Fibroblast of the aortic adventitia (primary cell): ENCODE measurements at places on chromosomes 2 and 18. TPM values are rescaled to one million over a fixed set of nuclear protein-coding genes. Genes with fewer than 3 reads are reported as not detected.

- DNase-seq: no peak
Measured at GRCh38 chr2:2688254-2688653, 357.2 kb upstream of the MYT1L start.

- DNase-seq: peak; percentile 0
Measured at GRCh38 chr18:34223164-34223892, 1.4 kb downstream of the NOL4 start.

GRCh38 chr2:26245231-26245732 lies 543 bp downstream of the HADHB start:
- DNase-seq: no peak

DNA sequence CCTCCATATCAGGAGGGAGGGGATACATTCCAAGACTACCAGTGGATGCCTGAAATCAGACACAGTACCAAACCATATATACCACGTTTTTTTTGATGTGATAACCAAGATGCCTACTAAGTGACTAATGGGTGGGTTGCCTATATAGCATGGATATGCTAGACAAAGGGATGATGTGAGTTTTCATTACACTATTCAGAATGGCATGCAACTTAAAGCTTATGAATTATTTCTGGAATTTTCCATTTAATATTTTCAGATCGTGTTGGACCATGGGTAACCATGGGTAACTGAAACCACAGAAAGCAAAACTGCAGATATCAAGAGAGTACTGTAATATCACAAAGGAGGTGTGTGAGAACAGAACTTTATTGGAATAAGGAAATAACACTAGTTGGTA lies 39.6 kb upstream of the CRACDL start:
- no peak for DNase-seq

DNA sequence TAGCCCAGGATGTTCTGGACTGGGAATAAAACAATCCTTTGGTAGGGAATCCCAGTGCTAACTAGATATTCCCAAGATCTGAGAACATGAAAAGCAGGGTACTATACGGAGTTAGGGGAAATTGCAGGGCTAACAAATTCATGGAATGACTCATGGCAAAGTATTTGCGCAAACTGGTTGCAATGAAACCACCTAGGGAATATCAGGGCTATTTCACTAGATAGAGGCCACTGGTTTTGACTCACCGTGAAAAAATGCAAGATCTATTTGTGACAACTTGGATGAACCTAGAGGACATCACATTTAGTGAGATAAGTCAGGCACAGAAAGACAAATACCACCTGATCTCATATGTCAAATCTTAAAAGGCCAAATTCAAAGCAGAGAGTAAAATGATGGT lies 233.3 kb downstream of the MBD2 start:
- DNase-seq: peak; percentile 67

- DNase-seq: no peak
Measured at GRCh38 chr2:120831086-120831485, 95.4 kb downstream of the GLI2 start.

DNA sequence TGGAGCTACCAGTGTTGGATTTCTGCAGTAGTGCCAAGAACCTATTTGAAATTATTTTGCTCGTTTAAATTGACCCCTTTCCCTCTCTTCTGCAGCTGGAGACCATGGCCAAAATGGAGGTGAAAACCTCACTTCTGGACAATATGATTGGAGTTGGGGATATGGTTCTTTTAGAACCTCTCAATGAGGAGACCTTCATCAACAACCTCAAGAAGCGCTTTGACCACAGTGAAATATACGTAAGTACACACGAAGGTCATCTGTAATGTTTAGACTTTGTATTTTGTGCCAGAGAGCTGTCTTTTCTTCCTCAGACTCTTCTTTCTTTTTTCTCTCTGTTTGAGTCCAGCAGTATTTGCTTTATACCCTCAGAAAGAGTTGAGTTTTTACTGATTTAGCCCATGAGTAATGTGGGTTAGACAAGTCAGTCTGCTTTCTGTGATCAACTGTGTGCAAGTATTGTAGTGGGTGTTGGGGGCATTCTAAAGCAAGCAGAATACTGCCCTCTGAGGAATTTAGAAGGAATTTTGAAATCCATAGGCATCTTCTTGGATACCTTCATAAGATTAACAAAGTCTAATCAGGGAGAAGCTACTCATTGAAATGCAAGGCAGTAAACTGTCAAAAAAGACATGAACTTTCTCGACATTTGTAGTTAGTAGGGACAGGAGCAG lies 31.7 kb downstream of the MYO1B start:
- DNase-seq: no peak

- no peak for DNase-seq
Measured at GRCh38 chr2:178204977-178205376, 10.7 kb downstream of the OSBPL6 start.

GRCh38 chr2:3142210-3142609 lies 235.4 kb downstream of the EIPR1 start:
- DNase-seq: no peak

GRCh38 chr18:68818584-68818983 lies 20.7 kb downstream of the CCDC102B start:
- DNase-seq: no peak

GRCh38 chr2:112642966-112643365 lies 2.8 kb upstream of the SLC20A1 start:
- DNase-seq: no peak

DNA sequence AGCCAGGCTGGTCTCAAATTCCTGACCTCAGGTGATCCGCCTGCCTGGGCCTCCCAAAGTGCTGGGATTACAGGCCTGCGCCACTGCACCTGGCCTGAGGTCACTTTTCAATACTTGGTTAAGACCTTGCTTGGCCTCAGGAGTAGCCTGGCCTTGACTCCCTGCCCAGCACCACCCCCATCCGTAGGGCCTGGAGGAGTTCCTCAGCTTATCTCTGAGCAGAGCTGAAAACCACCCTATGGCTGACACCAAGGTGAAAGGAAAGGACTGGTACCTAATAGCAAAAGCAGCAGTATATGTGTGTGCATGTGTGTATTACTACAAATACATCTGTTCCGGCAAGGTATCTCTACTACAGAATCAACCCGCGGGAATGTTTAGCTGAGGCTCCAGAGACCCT lies 56.0 kb downstream of the STEAP3 start:
- DNase-seq: no peak

GRCh38 chr2:41737888-41738287 lies 309.9 kb upstream of the PKDCC start:
- DNase-seq: peak; percentile 75

- no peak for DNase-seq
Measured at GRCh38 chr2:161381546-161381945, 34.6 kb upstream of the TBR1 start.

- no peak for DNase-seq
Measured at GRCh38 chr2:234100686-234101085, 50.2 kb downstream of the SPP2 start.

GRCh38 chr2:45178854-45179253 lies 169.6 kb upstream of the SIX2 start:
- DNase-seq: peak; percentile 80

DNA sequence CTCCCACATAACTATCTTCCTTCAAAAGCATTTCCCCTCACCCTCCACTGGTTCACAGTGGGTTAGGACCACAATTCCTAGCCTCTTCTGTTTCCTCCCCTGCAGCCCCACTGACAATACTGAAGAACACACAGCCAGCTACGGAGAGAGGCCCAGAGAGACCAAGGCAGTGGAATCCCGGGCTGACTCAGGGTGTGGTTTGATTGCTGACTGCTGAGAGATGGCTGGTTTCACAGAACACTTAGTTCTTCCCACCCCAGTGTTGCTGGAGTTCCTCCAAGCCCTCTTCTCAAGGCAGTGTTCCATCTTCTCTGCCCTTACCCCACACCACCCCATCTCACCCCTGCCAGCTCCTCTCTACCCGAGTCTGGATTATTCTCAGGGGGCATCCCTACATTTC lies 43.3 kb upstream of the ZFP36L2 start:
- DNase-seq: peak; percentile 82

- peak; percentile 1 for DNase-seq
Measured at GRCh38 chr2:156322051-156322685, 10.4 kb downstream of the NR4A2 start.

DNA sequence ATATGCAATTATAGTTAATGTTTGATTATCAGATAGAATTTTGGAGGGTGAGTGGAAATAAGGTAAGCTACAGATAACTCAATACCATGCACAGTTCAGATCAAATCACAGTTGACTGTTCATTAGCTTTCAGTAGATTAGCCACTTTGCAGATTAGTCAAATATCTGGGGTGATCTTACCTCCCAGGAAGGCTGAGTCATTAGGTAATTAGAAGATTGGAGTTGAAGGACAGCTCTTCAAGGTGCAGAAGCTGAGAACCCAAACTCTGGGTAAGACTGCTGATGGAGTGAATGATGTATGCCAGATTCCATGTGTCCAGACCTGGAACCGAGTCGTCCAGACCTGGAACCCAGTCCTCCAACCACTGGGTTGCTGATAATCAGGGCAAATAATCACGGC lies 262.8 kb upstream of the UBE2E3 start:
- no peak for DNase-seq

GRCh38 chr2:69810550-69810949 lies 18.9 kb upstream of the GMCL1 start:
- DNase-seq: no peak

DNA sequence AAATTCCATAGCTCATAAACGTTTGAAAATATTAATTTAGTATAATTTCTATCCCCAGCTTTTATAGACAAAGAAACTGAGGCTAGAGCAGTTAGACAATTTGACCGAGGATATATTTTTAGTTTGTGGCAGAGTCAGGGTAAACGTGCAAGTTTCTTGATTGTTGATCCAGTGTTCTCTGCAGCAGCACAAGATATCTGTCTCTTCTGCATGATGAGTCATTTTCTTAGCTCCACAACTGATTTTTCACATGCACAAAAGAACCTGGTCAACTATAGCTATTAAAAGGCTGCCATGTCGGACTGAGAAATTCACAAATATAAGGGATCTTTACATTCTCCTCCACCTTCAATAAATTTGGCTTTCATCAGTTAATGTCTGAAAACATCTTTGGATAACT lies 143.4 kb upstream of the CYP26B1 start:
- peak; percentile 47 for DNase-seq

GRCh38 chr2:99980176-99980575 lies 162.2 kb downstream of the AFF3 start:
- no peak for DNase-seq

GRCh38 chr18:51150113-51150700 lies 47.3 kb downstream of the MEX3C start:
- peak; percentile 35 for DNase-seq

SPEG gene
- total RNA-seq: 22.7 and 36.1 TPM in 2 replicates

PSMA8 gene
- total RNA-seq: not detected in 2 replicates

DPYSL5 gene
- total RNA-seq: not detected in 2 replicates

DNAH6 gene
- under 0.01 and 0.49 TPM in 2 replicates for total RNA-seq

ME2 gene
- total RNA-seq: 37.9 and 48.6 TPM in 2 replicates

ARHGAP28 gene
- 11.9 and 221 TPM in 2 replicates for total RNA-seq

RAD51AP2 gene
- 0.09 TPM in 1 of 2 replicates, not detected in the other for total RNA-seq

BMP10 gene
- not detected in 2 replicates for total RNA-seq

ARMC9 gene
- total RNA-seq: 94.4 and 97.4 TPM in 2 replicates

PLCL1 gene
- 12.4 and 17.7 TPM in 2 replicates for total RNA-seq

ATP6V1B1 gene
- total RNA-seq: 0.09 and 0.57 TPM in 2 replicates

SERPINB11 gene
- total RNA-seq: not detected in 2 replicates

CHRNG gene
- total RNA-seq: not detected in 2 replicates

ZNF638 gene
- 123 and 280 TPM in 2 replicates for total RNA-seq

DCAF17 gene
- 9.0 and 34.7 TPM in 2 replicates for total RNA-seq
